ENCODE measurements at places on chromosomes 1 and 21. TPM values are rescaled to one million over a fixed set of nuclear protein-coding genes. Genes with fewer than 3 reads are reported as not detected.

Gene ANGPTL3
- total RNA-seq: 0.33 TPM

Gene C1QA
- total RNA-seq: 64.4 TPM

Gene KRTAP10-6
- not detected for total RNA-seq

Gene C8A
- total RNA-seq: 0.40 TPM

Gene SPRR3
- not detected for total RNA-seq

DNA sequence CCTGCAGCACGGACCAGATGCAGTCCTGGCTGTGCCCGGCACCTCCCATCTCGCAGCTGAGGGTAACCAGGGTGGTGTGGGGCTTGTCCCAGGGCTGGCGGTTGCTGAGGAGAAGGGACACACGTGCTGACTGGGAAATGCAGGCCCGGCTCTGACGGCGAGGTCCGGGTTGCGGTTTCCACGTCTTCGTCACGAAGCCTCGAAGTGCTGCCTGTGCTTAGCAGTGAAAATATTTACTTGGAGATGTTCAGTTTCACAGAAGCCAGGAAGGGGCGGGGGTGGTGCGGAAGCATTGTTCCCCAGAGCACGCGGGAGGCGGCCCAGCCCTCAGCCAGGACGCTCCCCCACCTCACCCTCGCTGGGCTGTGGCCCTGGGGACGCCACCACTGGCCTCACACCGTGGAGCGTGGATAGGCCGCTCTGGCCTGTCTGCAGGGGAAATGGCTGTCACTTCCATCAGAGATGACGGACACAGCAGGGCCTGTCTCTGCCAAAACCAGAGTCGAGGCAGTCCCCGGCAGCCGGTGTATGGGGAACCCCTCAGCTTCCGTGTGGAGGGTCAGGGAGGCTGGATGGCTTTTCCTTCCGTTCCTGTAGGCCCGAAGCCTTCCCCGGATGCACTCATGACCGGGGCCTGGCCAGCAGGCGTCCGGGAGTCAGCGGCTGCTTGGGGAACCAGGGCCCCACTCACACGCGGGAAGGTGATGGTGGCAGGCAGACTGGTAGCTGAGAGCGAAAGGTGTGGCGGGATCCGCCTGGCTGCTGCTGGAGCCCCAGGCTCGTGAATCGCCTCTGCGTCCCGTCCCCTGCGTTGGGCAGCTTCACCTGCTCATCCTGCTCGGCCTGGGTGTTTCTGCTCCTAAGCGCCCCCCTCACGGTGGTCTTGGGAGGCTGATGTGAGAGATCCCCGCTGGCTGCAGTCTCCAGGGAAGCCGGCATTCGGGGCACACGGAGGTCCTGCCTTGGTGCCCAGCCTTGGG is 14.7 kb upstream of the POFUT2 start:
- H3K27me3 ChIP-seq: peaks cover 9% of the 10 kb centered on the region
- H3K27ac ChIP-seq: peak overlapping the region; percentile 77
- H3K36me3 ChIP-seq: no peaks in the 10 kb centered on the region
- peaks cover 19% of the 10 kb centered on the region for H3K4me1 ChIP-seq

- H3K4me1 ChIP-seq: no peaks in the 10 kb centered on the region
- H3K27ac ChIP-seq: no peak overlapping the region
- H3K4me3 ChIP-seq: no peak overlapping the region
- peaks cover 39% of the 10 kb centered on the region for H3K36me3 ChIP-seq
These were observed 46.3 kb downstream of the PRDM15 start for GRCh38 chr21:41832596-41833496.

Gene RAP1GAP
- not detected for total RNA-seq

- no peak for DNase-seq
- H3K36me3 ChIP-seq: no peaks in the 10 kb centered on the region
- no peaks in the 10 kb centered on the region for H3K4me1 ChIP-seq
- no peak overlapping the region for H3K4me3 ChIP-seq
These were observed 53.6 kb downstream of the KCNAB2 start for GRCh38 chr1:6099297-6099696.

GRCh38 chr1:246274186-246274585 is 232.9 kb downstream of the SMYD3 start:
- H3K4me1 ChIP-seq: no peaks in the 10 kb centered on the region
- no peaks in the 10 kb centered on the region for H3K27me3 ChIP-seq
- no peak overlapping the region for H3K27ac ChIP-seq
- H3K36me3 ChIP-seq: no peaks in the 10 kb centered on the region
- H3K4me3 ChIP-seq: no peak overlapping the region

DNA sequence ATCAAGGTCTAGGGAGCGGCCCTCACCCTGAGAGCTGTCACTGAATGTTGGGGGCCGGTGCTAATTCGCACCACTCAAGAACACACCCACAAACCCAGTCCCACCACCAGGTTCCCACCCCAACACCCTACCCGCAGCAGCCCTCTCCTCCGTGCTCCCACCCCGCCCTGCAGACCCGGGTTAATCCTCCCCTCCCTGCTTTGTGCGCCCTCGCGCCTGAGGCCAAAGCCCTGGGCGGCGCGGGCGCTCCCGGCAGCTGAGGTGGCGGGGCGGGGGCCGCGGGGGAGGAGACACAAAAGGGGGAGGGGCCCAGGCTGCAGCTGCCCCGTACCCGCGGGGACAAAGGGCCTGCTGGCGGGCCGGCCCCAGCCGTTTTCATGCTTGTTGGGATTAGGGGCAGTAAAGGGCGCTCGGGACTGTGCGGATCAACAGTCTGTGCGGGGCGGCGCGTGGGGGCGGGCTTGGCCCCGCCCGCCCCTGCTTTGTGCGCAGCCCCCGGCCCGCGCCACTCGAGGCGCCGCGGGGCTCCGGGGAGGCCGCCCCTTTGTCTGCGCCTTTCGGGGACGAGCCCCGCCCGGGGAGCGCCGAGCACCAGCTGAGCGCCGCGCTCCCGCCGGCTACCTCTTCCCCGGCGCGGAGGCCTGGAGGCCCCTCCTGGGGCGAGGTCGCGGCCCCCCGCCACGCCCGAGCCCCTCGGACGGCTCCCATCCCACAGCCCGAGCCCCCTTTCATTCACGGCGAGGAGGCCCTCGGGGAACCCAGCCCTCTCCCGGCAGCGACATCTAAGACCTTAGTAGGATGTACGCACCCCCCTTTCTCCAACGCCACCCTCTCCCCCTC is 10.9 kb downstream of the C1orf216 start:
- peak overlapping the region; percentile 46 for H3K4me3 ChIP-seq
- H3K4me1 ChIP-seq: no peaks in the 10 kb centered on the region
- peaks cover 48% of the 10 kb centered on the region for H3K27me3 ChIP-seq
- no peak for DNase-seq
- no peak overlapping the region for H3K27ac ChIP-seq

DNA sequence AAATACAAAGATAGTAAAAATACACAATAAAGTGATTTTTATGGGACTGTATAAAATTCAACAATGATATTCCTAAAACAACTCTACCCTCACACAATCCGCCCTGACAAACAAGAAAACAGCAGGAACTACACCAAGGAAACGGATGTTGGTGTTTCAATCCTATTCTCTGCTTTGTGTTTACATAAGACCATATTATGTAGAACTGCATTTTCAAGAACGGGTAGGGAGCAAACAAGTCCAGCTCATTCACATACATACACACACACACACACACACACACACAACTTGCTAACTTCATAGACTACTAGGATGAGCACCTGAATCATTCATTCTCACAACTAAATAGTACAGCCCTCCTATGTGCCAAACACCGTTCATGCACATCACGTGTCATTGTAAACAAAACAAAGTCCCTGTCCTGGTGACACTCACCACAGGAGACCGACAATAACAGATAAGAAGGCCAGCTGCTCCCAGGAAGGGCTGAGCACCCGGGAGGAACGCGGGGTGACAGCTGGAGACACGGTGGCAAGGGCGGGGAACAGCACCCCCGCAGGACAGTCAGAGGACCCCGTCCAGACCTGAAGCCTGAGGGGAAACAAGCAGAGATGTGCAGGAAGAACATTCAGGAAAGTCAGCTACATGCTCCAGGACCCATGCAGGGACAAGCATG is 43.0 kb downstream of the NPHP4 start:
- H3K27ac ChIP-seq: no peak overlapping the region
- no peaks in the 10 kb centered on the region for H3K27me3 ChIP-seq
- no peaks in the 10 kb centered on the region for H3K4me1 ChIP-seq
- no peak for DNase-seq

Gene AMPD1
- total RNA-seq: 93.4 TPM

Gene TAS1R3
- not detected for total RNA-seq

DNA sequence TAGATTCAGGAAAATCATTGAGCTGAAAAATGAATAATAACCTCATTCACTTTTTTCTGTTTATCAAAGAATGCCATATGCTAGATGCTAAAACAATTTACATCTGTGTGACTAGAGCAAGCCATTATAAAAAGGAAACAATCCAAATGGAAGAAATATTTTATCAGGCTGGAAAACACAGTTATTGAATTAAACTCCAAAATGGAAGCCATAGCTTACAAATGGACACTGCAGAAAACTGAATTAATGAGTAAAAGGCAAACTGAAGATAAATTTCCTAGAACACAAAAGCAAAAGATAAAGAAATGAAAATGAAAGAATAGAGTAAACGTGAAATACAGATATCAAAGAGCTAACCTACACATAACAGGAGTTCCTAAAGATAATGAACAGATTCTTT is 33.1 kb upstream of the IL10 start:
- DNase-seq: no peak
- no peak overlapping the region for H3K4me3 ChIP-seq
- H3K36me3 ChIP-seq: no peaks in the 10 kb centered on the region
- no peak overlapping the region for H3K27ac ChIP-seq

Gene NDUFS5
- total RNA-seq: 869 TPM

DNA sequence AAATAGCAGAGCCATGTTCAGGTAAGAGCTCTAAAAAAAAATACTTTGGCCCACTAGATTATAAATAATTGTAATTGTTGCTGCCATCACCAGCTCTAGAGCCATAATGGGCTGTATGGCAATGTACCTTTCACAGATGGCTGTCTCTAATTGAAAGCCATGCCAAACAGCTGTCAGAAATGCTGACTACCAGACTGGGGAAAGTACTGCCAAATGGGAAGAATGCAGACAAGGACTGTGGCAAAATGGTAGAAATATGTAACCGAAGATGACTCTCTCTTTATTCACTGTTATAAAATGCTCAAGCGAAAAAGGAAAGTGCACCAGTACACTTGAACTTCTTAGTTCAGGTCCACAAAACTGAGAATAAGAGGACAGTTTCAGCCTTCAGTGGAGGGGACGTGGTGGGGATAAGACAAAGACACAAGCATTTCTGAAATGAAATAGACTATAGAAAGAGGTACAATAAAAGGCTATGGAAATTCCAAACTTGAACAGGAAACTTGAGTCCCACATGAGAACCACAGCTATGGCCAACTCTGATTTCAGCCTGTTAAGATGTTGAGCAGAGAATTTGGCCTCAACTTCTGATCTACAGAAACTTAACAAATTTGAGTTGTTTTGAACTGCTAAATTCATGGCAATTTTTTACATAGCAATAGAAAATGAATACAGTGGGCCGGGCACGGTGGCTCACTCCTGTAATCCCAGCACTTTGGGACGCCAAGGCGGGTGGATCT is 46.5 kb upstream of the LPGAT1 start:
- no peaks in the 10 kb centered on the region for H3K4me1 ChIP-seq
- no peak for DNase-seq
- H3K4me3 ChIP-seq: no peak overlapping the region

GRCh38 chr1:96579636-96580035 is 141.9 kb upstream of the PTBP2 start:
- no peak for DNase-seq
- H3K4me3 ChIP-seq: no peak overlapping the region
- H3K36me3 ChIP-seq: no peaks in the 10 kb centered on the region
- no peak overlapping the region for H3K27ac ChIP-seq
- H3K4me1 ChIP-seq: no peaks in the 10 kb centered on the region

- no peak for DNase-seq
- no peaks in the 10 kb centered on the region for H3K27me3 ChIP-seq
- H3K4me3 ChIP-seq: no peak overlapping the region
- H3K36me3 ChIP-seq: no peaks in the 10 kb centered on the region
- no peaks in the 10 kb centered on the region for H3K4me1 ChIP-seq
These were observed 6.8 kb downstream of the SPRR5 start for GRCh38 chr1:152953761-152954160.

Gene TDRD5
- not detected for total RNA-seq

DNA sequence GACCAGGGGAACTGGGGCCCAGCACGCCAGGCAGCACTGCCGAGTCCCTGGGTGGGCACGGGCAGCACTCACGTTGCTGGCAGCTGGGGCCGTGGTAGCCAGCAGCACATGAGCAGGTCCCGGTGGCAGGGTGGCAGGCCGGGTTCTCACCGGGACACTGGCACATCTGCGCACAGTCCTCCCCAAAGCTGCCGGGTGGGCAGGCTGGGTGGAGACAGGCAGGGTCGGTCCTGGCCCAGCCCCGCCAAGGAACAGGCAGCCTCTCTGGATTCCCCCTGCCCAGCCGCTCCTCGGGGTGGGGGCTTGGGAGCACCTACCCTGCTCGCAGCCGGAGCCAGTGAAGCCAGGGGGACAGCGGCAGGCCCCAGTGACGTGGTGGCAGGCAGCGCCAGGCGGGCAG is 42.5 kb downstream of the ARHGEF16 start:
- H3K27me3 ChIP-seq: no peaks in the 10 kb centered on the region
- no peaks in the 10 kb centered on the region for H3K4me1 ChIP-seq
- DNase-seq: no peak
- H3K27ac ChIP-seq: no peak overlapping the region

DNA sequence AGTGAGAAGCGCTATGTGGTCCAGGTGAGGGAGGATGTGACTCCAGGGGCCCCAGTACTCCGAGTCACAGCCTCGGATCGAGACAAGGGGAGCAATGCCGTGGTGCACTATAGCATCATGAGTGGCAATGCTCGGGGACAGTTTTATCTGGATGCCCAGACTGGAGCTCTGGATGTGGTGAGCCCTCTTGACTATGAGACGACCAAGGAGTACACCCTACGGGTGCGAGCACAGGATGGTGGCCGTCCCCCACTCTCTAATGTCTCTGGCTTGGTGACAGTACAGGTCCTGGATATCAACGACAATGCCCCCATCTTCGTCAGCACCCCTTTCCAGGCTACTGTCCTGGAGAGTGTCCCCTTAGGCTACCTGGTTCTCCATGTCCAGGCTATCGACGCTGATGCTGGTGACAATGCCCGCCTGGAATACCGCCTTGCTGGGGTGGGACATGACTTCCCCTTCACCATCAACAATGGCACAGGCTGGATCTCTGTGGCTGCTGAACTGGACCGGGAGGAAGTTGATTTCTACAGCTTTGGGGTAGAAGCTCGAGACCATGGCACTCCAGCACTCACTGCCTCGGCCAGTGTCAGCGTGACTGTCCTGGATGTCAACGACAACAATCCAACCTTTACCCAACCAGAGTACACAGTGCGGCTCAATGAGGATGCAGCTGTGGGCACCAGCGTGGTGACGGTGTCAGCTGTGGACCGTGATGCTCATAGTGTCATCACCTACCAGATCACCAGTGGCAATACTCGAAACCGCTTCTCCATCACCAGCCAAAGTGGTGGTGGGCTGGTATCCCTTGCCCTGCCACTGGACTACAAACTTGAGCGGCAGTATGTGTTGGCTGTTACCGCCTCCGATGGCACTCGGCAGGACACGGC is 2.2 kb downstream of the CELSR2 start:
- H3K27ac ChIP-seq: no peak overlapping the region
- no peak overlapping the region for H3K4me3 ChIP-seq
- H3K36me3 ChIP-seq: no peaks in the 10 kb centered on the region
- H3K27me3 ChIP-seq: no peaks in the 10 kb centered on the region
- no peak for DNase-seq
- peaks cover 36% of the 10 kb centered on the region for H3K4me1 ChIP-seq

Gene NUDT4B
- 279 TPM for total RNA-seq

Gene LAD1
- 0.25 TPM for total RNA-seq
